Activated CD4-positive, alpha-beta T cell treated with anti-CD3 and anti-CD28 coated beads, Interleukin-2, amount 10 ng/mL, durations not matched to agents 7 days and 5 days (primary cell): ENCODE measurements at places on chromosomes 16 and 17. TPM values are rescaled to one million over a fixed set of nuclear protein-coding genes. Genes with fewer than 3 reads are reported as not detected.
A peak's percentile ranks its signal among the peaks of the same experiment; 100 is the strongest.

DNA sequence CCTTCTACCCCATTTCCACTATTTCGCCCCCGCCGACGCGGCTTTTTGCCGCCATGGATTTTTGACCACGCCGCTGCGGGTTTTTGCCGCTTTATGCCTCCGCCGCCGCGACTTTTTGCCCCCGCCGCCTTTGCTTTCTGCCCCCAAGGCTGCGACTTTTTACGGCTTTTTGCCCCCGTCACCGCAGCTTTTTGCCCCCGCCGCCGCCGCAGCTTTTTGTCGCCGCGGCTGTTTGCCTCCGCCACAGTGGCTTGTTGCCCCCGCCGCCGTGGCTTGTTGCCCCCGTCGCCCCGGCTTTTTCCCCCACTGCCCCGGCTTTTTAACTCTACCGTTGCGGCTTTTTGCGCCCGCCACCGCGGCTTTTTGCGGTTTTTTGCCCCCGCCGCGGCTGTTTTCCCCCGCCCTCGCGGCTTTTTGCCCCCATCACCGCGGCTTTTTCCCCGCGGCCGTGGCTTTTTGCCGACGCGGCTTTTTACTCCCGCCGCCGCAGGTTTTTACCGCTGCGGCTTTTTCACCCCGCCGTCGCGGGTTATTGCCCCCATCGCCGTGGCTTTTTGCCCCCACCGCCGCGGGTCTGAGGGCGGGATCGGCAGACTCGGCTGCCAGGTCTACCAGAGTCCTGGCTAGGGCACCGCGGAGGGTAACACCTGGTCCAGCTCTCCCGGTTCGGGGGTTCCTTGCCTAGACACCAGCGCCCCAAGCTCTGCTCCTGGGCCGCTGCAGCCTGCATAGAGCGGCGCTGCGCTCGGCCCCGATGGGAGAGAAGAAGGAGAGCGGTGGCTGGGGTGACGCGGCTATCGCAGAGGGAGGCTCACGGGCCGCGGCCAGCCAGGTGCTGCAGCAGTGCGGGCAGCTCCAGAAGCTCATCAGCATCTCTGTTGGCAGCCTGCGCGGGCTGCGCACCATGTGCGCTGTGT lies 562.7 kb upstream of the WSB1 start:
- no peak overlapping the region for H3K27ac ChIP-seq
- H3K36me3 ChIP-seq: peaks cover 3% of the 10 kb centered on the region
- no peak for DNase-seq
- no peaks in the 10 kb centered on the region for H3K27me3 ChIP-seq

Gene C16orf87
- total RNA-seq: 10.3 TPM

Gene ZSCAN10
- total RNA-seq: 0.29 TPM

Gene GALK1
- 44.7 TPM for total RNA-seq

Gene CNTNAP1
- 0.81 TPM for total RNA-seq

DNA sequence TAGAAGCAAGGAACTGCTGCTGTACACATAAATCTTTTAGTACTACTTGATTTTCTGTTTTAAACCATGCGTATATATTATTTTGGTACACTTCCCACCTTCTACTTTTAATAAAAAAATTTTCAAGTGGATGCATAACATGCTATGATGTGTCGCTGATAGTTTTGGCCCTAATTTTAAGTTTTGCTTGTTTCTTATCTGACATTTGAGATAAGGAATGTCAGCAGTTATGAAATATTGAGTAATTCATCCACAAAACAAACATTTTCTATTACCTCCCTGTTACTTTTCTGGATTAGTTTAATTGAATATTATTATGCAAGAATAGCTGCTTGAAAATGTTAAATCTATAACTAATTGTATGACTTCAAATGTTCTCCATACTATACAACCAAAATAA lies 35.8 kb downstream of the N4BP1 start:
- no peak overlapping the region for H3K4me3 ChIP-seq
- H3K27me3 ChIP-seq: no peaks in the 10 kb centered on the region
- H3K27ac ChIP-seq: no peak overlapping the region

Gene SCGB1C2
- total RNA-seq: not detected

GRCh38 chr17:40323391-40324381 lies 14.7 kb downstream of the RARA start:
- DNase-seq: peak; percentile 56
- H3K4me3 ChIP-seq: peak overlapping the region; percentile 99
- no peaks in the 10 kb centered on the region for H3K27me3 ChIP-seq
- H3K36me3 ChIP-seq: peaks cover 48% of the 10 kb centered on the region

Gene FN3K
- 4.2 TPM for total RNA-seq

Gene RPA1
- 288 TPM for total RNA-seq

Gene CD300LF
- not detected for total RNA-seq

DNA sequence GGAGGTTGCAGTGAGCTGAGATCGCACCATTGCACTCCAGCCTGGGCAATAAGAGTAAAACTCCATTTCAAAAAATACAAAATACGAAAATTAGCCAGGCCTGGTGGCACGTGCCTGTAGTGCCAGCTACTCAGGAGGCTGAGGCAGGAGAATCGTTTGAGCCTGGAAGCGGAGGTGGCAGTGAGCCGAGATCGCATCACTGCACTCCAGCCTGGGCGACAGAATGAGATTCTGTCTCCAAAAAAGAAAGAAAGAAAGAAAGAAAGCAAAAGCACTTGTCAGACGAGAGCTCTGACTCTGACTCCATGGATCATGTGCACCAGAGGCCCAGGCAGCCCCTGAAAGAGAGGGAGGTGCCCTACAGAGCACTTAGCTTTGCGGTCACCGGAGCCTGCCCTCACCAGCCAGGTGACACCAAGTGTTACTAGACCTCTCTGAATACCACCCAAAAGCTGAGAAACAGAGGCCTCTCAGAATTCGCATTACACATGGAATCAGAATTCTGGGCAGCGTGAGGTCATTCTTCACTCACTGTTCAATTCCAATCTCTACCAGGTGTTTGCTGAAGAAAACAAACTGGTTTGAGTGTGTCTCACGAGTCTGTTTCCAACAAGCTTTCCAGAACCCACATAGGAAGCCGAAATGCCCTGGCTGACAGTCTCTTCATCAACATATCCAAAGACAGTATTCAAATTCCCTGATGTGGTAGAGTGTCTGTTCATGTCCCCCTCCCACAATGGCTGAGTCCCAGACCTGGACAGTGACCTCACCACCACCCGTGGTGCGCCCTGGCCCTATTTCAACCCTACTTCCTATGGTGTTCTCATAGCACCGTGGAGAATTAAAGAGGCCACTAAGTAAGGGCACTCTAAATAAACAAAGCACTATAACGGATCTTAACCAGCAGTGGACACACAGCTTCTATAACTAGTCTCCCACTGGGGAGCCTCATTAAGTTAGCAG lies 1.5 kb downstream of the FLCN start:
- peak overlapping the region; percentile 88 for H3K4me3 ChIP-seq
- no peaks in the 10 kb centered on the region for H3K27me3 ChIP-seq
- H3K36me3 ChIP-seq: peaks cover 17% of the 10 kb centered on the region
- peaks cover 45% of the 10 kb centered on the region for H3K4me1 ChIP-seq
- DNase-seq: no peak

DNA sequence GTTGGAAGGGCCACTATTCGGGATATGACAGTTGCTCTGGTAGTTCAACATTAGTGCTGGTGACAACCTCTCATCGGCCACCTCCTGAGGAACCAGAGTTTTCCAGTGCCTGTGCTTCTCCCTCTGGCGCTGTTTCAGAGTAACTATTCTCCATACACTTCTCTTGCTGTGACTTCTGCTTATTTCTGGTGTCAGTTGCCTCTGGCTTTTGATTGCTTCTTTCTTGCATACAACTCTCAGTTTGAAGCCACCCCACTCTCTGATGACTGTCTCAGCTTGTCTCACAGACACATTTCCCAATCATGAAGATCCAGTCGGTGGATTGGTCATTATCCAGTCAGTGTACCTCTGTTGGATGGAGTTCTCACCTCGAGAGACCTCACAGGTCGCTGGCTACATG lies 3.4 kb upstream of the TM4SF5 start:
- H3K4me1 ChIP-seq: peaks cover 18% of the 10 kb centered on the region
- peak overlapping the region; percentile 1 for H3K27ac ChIP-seq
- H3K4me3 ChIP-seq: no peak overlapping the region
